ENCODE measurements at places on chromosomes 5 and 9.
A peak's percentile ranks its signal among the peaks of the same experiment; 100 is the strongest.

- no peak for DNase-seq
These were observed 1537.8 kb upstream of the ACO1 start for GRCh38 chr9:30846651-30847050.

- peak; percentile 40 for DNase-seq
These were observed 143.6 kb downstream of the BNC2 start for GRCh38 chr9:16726718-16727451.

GRCh38 chr5:141846031-141846430 is 32.2 kb downstream of the PCDH1 start:
- DNase-seq = peak; percentile 26

DNA sequence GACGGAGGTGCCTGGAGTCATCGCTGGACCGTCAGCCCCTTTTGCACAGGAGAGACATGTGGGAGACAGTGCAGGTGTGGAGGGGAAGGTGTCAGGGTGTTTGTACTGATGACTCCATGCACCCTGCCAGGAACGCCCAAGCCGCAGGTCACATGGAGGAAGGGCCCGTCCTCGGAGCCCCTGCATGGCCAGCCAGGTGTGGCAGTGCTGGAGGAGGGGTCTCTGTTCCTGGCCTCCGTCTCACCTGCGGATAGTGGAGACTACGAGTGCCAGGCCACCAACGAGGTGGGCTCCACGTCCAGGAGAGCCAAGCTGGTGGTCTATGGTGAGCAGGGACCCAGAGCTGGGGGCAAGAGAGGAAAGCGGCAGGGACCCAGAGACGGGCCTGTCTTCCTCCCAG is 81.5 kb downstream of the HMCN2 start:
- no peak for DNase-seq

DNA sequence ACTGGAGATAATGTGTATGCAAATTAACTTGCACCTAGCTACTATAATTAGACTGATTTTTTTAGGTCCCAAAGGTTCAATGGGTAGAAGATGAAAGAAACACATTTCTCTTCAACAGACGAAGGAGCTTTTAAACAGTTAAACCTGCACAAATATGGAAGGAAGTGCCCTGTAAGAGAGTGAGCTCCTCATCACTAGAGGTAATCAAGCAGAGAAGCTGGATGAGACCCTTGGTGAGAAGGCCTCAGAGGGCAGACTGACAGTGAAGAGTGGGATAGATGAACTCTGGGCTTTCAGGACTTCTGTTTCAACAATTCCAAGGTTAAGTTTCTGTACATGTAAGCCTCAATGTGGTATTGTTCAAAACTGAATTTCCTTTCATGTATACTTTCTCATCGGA is 23.2 kb downstream of the PTPN3 start:
- no peak for DNase-seq

GRCh38 chr5:42090162-42090561 is 165.1 kb downstream of the FBXO4 start:
- DNase-seq = no peak

- no peak for DNase-seq
These were observed 4.6 kb downstream of the ANXA1 start for GRCh38 chr9:73155968-73156864.

- DNase-seq = no peak
These were observed 13.8 kb upstream of the ZNF300 start for GRCh38 chr5:150918613-150919012.

GRCh38 chr5:112957036-112957808 is 19.4 kb upstream of the DCP2 start:
- no peak for DNase-seq

GRCh38 chr5:173319646-173320045 is 8.6 kb downstream of the STC2 start:
- DNase-seq = no peak

DNA sequence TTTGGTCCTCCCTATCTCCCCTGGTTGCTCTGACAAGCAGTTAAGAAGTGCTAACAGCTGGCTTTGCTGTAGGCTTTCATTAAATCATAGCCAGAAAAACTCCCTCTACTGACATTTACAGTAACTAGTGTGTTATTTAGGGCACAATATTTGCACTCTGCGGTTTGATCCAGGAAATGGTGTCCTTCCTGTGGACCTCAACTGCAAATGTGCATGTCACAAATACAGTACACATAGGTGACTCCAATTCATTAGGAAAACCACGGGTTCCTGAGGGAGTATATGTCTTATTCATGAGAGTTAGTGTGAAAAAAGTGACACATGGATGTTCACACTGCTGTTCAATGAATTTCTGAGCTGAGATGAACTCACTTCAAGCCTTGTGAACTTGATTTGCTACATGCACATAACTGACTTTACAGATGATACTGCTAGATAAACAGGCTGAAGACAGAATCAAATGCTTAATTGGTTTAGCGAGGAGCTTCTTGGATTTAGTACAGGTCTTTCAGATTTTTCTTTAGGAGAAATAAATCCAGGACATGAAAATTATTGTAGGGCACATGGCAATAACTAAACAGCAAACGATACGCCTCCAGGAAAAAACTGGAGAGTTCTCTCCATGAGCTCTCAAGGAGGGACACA is 281.5 kb downstream of the EFNA5 start:
- no peak for DNase-seq

- no peak for DNase-seq
These were observed 28.4 kb downstream of the GLRX start for GRCh38 chr5:95794070-95794516.

DNA sequence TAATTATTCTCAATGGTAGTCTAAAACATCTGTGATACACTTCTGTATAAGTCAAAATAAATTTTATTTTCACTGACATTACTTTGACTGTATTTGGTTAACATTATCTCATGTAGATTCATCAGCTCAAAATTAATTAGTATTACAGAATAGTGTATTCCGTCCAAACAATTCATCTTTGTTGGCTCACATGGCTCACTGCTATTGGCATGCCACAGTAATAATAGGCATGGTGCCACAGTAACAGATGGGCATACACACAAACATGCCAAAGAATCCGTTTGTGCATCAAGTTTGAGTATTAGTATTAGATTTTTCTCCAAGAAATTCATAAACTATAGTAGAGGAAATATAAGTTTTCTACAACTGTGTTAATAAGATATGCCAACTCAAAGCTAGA is 14.2 kb downstream of the AP3B1 start:
- DNase-seq = no peak

GRCh38 chr9:5819174-5819573 is 13.7 kb downstream of the ERMP1 start:
- DNase-seq = no peak

- no peak for DNase-seq
These were observed 6.2 kb upstream of the CERCAM start for GRCh38 chr9:128414461-128414860.

- no peak for DNase-seq
These were observed 241.0 kb upstream of the NFIL3 start for GRCh38 chr9:91664663-91665062.

DNA sequence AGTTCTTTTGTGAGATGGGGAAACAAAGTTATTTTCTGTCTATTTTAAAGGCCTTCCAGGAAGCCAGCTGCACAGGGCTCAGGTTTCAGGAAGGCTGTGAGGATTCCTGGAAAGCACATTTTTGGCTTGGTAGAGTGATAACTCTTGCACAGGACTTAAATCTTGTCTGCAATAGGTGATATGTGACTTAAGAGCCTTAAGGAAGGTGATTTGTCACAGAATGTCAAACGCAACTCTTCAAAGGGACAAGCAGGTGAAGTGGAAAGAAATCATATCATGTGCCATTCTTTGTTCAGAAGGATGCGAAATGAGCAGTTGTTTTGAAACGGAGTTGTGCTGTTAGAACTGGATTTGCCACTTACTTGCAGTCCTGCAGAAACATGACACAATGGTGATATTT is 459.3 kb downstream of the MAT2B start:
- DNase-seq = no peak

DNA sequence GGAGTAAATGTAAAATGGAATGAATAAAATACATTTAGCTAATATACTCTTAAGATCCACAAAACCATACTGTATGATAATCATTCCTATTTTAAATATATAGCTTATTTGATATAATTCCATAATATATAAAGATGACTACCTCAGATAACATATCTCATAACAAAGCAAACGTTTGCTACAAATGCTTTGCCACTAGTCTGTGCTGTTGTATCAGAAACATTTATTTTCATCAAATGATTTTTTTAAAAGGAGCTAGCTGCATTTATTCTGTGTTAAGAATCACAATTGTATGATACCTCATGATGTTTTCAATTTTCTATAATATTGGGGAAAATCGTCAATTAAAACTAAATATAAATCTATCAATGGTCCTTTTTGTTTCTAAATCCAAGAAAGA is 567.2 kb downstream of the PTPRD start:
- DNase-seq = no peak

GRCh38 chr5:6979061-6979460 is 265.8 kb downstream of the TENT4A start:
- no peak for DNase-seq

- no peak for DNase-seq
These were observed 2.7 kb downstream of the EEIG1 start for GRCh38 chr9:127977884-127978647.

DNA sequence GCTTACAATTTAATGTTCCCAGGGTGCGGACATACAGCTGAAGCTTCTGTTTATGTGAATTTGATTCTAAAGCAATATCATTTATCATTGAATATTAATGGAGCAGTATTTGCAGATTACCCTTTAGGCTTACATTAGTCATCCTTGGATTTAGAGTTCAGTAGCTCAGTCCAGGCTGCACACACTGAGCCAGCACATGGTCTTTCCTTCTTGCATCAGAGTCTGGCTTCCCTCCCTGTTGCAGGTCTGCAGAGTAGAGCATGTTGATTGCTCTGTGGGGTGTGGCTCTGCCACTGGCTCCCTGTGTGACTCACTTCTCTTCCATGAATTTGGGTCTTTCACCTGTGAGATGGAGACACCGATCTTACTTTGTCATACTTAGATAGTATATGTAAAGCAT is 36.8 kb downstream of the NSG2 start:
- DNase-seq = no peak

DNA sequence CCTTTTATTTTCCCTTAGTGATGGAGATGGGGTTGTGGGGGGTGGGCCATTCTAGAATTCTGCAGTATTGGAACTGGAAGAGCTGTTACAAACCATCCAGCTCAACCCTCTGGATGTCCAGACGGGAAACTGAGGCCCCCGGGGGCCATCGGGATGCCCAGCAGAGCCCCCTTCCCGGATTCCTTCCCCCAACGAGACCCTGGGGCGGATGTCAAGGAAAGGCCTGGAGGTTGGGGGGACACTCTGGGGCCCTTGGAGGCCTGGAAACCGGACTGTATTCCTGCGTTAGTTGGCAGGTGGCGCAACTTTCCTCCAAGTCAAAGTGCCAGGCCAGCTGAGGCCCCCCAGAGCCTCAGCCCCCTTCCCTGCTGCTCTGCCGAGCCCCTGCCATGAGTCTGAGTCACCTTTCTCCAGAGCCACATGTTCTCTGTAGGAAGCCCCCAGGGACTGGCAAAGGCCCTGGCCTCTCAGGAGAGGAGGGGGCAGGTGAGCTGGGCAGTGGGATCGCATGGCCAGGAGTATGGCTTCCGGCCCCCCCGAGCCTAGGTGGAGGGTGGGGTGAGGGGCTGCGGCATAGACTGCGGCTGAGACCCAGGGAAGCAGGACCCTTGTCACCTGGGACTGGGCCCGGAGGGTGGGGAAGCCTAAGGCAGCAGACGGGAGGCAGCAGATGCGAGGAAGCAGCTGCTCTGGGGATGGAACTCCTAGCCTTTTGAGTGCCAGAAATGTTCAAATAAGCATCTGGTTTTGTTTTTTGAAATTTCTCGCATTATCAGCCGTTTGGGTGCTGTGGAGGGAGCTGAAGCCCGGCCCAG is 17.8 kb upstream of the FIBCD1 start:
- no peak for DNase-seq

GRCh38 chr5:30918171-30918570 is 275.3 kb upstream of the CDH6 start:
- DNase-seq = no peak

DNA sequence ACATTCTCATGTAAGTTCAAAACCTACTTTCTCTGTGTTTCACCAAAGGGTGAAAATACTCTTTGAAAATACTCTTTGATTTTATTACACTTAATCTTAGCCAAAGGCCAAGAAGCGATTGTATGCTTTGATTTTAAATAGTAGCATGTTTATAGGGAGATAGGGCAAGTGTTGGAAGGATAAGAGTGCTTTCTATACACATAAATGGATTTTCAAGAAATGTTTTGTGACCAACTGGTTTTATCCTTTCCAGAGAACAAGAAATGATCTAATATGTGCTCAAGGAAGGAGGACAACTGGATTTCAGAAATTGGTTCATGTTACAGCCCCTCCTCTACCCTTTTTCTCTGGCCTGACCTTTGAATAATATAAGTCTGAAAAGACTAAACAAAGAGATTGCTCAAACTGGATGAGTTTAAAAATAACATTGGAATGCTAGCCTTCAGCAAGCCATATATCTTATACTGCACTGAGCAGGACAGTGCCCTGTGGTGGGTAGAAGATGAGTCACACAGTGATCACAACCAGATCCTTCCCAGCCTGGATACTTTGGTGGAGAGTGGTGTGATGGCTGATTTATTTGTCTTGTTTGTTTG is 13.1 kb downstream of the PALM2AKAP2 start:
- no peak for DNase-seq

GRCh38 chr5:5005353-5005752 is 134.8 kb upstream of the ADAMTS16 start:
- DNase-seq = no peak

DNA sequence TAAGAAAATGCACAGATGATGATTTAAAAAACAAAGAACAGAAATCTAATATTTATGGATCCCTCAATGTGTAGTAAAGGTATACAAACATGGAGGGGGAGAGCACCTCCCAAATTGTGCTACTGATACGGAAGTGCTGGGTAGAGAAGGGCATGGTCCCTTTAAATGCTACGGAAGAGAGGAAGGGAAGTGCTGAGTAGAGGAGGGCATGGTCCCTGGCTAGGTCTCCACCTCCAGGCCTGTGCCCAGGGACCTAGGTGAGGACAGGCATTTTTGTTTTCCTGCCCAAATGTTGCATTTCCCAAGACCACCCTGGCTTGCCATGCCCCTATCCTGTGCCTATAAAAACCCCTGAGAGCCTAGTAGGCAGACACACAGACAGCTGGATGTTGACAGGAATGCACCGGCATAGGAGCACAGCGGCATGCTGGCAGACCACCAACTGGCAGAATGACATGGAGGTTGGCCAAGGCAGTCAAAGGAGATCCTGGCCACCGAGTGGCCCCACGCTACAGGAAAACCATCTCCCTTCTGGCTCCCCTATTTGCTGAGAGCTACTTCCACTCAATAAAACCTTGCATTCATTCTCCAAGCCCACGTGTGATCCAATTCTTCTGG is 62.1 kb upstream of the SPDL1 start:
- no peak for DNase-seq

DNA sequence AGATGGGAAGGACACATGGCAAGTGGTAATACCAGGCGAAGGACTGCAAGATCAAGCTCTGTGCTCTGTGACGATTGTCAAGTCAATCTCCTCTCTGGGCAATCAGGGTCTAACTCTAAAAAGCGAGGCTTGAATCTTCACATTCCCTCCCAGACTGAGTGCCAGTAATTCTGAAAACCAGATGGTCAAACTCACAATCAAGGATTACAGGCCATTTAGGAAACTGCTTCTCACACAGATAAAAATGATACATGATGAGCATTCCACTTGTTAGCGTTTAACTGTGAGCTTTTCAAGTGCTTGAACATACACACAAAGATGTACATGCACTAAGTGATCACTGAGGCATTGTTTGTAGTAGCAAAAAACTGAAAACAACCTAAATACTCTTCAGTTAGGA is 210.1 kb downstream of the TRIM32 start:
- no peak for DNase-seq

GRCh38 chr9:110714314-110714713 is 45.7 kb downstream of the MUSK start:
- DNase-seq = peak; percentile 74

Data from DMS79 treated with DMSO at 0.1 percent for 48 hours (cell line).